Activated CD8-positive, alpha-beta memory T cell treated with anti-CD3 and anti-CD28 coated beads for 4 hours (primary cell): ENCODE measurements at places on chromosomes 2 and 18.

DNA sequence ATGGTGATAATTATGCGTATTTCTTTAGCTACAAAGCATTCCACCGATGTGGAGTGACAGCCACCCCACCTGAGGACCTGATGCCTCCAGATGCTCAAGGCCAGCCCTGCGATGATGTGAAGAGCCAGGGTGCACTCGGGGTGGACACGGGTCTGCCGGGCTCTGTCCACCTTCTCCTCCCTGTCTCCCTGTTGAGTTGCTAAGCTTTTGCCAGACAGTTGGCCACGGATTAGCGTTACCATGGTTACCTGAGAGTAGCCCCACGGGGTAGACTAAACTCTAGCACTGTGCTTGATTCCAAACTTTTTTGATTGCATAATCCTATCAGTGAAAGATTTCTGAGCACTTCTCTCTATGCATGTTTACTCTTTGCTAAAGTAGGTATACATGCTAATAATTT lies 86.2 kb downstream of the SMIM21 start:
- no peak for DNase-seq

DNA sequence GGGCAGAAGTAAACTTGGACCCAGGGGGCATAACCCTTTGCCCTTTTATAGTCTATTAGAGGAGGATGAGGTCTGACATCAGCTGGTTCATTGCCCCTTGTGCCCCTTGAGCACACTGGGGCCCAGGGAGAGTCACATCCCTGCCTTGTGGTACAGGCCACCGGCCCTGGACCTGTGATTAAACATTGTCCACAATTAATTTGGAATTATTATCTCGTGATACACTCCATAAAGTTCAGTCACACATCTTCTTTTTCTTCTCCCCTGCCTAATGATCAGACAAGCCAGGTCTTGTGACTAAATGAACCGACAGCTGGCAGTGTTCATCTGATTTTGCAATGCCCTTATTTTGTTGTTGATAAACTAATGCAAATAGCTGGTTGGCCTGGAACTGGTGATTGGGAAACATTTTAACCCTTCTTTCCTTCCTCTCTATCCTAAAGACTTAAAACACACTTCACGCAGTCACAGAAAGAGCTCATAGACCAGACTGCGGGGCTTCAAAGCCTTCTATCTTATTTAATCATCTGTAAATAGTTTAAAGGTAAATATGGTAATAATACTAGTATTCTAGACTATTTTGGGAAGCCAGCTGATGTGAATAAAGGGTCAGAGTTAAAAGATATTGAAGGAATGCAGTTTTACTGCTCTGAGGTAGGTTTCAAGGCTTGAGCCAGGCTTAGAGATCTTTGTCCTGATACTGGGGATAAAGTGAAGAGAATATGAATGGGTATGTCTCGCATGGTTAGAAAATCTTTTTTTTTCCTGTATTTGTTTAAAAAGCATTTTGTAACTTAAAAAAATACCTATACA lies 13.4 kb downstream of the IL1R1 start:
- DNase-seq: no peak

GRCh38 chr2:36433311-36434217 lies 78.0 kb downstream of the CRIM1 start:
- DNase-seq: no peak

- DNase-seq: no peak
Observed at GRCh38 chr2:108605947-108606346, 71.7 kb downstream of the LIMS1 start.

GRCh38 chr18:54192900-54193299 lies 31.6 kb downstream of the MBD2 start:
- no peak for DNase-seq

DNA sequence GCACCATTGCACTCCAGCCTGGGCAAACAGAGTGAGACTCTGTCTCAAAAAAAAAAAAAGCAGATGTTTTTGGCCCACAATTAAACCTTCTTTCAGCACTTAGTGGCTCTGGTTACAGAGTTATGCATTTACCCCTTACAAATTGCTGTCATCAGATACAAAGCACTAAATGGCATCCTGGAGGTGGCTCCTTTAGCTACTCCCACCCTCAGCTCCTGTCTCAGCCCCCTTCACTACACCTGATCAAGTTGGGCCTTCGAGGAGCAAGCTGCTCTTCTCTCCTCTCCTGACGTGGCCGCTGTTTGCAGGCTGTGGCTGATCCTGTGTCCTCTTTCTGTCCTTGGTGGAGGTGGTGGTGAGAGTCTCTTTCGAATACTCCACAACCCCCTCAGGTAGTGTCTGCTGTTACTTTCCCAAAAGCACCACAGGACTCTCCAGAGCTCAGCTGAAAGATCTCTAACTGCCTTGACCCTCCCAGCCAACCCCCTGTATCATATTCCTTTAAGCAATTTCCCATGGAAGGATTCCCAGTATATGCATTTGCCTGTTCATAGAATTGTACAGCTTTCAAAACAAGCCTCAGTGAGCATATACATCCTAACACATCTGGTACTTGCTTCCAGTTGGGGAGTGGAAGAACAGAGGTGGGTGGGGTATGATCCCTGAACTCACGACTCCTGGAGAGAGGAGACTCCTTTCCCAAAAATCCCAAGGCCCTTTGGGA lies 285.9 kb downstream of the CLIP4 start:
- no peak for DNase-seq

DNA sequence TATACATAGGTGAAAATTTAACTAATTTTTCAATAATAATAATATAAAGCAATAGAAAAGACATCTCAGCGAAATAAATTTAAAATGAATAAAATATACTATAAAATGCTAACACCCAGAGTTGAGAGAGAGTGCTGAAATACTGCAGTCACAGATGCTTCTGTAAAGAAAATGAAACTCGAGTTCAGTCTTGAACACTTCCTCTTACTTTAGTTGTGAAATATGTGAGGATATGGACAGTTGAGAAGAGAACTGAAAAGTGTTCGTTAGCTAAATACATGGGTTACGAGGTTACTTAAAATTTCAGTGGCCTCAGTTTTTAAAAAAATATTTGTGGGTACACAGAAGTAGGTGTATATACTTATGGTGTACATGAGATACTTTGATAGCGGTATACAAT lies 106.8 kb downstream of the DNAH7 start:
- no peak for DNase-seq

DNA sequence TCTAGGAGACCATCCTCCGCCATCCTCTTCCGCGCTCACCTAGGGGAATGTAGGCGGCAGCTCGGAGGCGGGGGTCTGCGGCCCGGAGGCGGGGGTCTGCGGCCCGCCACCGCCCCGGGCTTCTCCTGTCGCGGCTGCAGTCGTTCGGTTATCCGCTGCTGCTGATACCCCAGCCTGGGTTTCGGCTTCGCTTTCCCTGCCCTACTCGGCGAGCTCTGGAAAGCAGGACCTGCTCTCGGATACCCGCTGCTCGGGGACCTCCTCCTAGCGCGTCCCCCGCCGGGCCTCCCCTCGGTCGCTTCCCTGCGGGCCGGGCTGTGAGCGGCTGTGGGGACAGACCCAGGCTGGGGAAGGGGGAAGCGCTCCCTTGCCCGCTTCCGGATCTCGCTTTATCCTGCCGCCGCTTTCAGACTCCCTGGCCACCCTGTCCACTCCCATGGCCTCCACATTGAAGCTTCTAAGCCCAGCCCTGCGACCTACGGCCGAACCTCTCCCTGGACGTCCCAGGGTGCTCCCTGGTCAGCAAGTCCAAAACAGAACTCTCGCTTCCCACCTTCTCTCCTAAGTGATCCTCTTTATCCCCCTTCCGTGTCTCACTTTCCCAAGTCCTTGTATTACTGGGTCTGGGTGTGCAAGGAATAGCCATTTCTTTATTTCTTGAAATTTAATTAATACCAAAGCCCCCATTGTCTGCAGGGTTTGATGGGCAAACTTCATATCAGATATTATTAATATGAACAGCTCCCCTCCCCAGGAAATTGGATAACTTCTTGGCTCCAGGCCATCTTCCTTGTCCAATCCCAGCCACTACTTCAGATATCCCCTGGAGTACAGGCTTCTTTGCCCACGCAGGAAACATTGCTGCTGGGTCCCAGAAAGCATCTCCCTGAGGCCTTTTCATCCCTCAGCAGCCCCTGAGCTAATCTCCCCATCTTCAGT lies 769 bp downstream of the FKBP1B start:
- DNase-seq: no peak

DNA sequence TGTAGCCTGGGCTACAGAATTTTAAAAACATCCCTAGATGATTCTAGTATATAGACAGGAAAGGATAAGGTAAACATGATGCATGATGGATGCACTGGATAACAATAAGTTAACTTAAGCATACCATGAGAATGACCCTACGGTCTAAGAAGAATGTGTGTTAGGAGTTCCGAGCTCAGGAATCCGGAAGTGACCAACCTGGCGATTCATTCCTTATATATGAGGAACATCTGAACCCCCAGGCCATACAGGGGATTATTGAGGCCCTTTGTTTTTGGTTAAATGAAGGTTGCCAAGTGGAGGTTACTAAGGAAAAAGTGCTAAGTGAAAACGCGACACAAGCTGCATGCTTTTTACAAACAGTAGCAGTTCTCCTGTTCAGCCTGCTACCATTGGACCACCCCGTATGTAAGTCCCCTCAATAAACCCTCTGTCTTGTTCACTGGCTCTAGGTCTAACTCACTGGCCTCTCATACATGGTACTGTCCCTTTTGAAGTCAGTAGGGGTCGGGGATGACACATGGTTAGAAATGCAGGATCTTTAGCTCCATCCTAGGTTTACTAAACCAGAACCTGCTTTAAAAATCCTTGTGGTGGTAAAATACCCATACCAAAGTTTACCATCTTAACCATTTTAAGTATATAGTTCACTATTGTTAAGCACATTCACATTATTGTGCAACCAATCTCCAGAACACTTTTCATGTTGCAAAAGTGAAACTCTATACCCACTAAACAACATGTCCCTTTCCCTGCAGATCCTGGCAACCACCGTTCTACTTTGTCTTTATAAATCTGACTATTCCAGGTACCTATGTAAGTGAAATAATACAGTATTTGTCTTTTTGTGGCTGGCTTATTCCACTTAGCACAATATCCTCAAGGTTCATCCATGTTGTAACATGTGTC lies 111.0 kb upstream of the MAP4K3 start:
- DNase-seq: no peak

DNA sequence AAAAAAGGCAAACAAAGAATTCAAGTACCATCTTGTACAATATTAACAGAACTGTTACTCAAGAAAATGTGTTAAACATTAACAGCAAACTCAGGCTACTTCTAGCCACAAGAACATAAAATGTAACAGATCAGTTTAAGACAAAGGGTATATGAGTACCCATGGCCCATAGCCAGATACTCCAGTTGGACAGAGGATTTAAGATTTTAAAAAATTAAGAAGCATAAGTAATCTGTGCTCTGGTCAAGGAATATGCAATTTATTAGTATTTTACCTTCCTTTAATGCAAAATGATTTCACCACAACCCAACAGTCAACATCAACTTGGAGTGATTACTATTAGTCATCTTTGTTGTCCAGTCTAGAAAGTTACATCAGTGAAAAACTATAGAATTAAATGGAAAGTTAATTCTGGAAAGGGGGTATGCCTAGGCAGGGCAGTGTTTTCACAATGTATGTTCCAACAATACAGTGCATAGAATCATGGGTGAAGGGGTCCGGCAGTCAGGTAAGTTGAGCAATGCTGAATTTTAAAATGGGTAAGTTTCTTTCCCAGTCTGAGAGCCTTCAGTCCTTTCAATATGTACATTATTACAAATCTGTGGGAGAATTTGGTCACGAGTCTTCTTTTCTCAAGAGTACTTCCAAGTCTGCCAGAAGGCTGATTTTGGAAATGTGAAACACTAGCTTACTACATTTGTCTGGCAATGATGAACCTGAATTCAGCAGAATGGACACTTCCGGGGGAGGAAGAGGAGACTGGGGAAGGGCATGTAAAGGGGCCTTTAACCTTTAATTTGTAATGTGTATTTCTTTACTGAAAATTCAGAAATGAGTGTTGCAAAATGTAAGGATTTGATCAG lies 34.5 kb downstream of the SFT2D3 start:
- no peak for DNase-seq

DNA sequence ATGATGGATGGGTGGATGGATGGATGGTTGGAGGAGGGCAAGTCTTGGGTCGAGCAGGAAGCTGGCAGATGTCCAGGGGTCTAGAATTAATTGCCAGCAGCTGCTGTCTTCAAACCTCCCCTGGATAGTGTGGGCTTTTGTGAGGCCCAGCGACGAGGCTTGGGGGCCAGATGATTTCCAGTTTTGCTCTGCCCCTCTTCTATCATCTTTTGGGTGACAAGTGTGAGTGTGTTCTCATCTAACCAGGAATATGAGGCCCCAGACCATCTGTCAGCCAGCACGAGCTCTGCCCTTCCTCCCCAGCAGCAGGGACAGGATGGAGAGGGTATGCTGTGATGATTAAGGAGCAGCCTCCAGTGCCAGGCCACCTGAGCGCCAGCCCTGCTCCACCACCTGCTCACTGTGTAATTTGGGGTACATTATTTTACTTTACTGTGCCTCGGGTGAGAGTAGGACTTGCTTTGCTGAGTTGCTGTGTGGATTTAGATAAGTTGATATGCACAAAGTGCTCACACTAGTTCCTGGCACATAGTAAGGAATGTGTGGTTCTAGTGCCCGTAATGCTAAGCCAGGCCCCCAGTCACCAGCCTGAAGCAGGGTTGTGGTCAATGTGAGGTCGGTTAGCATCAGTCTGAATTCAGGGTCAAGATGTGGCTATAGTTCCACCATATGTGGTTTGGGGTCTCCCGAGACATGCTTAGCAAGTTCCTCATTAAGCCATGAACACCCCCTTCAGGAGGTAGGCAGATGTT lies 251.1 kb downstream of the CYP26B1 start:
- no peak for DNase-seq

- DNase-seq: no peak
Observed at GRCh38 chr2:161905389-161906046, 168.5 kb downstream of the DPP4 start.

- DNase-seq: no peak
Observed at GRCh38 chr2:35538796-35539195, 816.8 kb upstream of the CRIM1 start.

GRCh38 chr2:85698880-85699254 lies 4.7 kb downstream of the GNLY start:
- DNase-seq: no peak

- no peak for DNase-seq
Observed at GRCh38 chr2:142515493-142515892, 362.0 kb upstream of the KYNU start.
